ENCODE measurements at places on chromosomes 1 and 21.

GRCh38 chr1:150271291-150271959 is 1.2 kb upstream of the C1orf54 start:
- no peak for DNase-seq

DNA sequence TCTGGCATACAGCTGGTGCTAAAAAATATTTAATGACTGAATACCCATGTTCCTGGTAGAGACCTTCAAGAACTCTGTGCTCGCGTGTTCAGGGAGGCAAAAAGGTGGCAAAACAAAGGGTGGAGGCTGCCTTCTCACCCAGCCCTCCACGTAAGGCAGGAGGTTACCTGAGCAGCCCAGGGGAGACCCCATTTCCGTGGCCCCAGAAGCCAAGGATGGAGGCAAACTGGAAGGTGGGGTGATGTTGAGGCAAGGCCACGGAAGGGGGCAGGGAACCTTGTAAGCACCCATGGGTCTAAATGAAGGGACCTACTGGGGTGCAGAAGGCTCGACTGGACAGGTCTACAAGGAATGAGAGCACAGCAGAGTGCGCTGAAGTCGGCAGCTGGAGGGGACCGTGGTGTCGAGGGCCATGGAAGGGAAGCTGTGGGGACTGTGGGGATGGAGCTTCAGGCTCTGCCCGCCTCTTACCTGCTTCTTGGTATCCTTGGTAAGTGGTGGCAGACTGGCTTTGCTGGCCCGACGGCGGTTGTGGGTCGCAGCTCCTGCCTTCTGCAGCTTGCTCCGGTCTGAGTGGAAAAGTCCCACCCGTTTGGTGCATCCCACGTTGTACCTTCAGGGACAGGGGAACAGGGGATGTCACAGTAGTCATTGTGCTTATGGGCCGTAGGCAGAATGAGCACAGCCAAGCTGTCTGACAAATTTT is 8.9 kb upstream of the A3GALT2 start:
- no peak for DNase-seq

DNA sequence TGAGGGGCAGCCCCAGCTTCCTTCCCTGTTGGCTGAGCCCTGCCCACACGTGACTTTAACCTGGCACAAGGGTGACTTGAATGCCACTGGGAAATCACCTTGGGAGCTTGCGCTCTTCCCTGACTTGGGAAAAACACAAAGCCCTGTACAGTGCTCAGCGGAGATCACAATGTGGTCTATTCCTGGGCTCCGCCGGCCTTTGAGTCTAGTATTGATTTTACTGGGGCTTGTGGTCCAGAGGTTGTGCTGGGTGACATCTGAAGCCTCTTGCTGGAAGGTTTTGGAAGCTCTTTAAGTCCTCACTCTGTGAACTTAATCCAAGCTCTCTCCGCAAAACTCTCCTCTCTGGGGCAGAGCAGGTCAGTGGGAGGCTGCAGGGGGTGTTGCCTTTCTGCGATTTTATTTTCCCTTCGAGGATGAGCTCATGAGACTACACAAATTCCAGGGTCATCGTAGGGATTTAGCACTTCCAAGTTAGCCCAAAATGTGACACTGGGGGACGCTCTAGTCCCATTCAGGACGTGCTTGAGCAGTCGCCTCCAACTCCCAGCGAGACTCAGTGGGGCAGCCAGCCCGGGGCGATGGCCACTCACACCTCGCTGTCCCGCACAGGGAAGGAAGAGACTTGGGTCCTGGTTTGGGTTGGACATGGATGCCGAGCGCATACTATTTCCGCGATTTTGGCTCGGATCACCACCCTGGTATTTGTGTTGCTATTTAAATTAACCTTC is 291.9 kb upstream of the AJAP1 start:
- no peak for DNase-seq

DNA sequence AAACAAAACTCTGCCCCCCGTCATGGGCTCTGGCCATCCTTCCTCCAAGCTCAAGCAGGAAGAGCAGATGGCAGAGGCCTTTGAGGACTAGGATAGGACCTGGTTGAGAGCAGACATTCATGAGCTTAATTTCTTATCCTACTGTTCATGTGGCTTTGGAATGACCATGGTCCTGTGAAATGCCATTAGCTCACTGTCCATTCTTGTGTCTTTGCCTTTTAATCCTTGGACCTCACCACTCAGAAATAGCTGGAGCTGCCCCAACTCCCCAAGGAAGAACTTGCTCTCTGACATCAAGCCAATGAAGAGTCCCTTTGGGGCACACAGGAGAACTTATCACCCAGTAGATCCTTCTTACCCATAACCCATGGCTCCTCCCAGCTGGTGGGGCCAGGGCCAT is 11.6 kb upstream of the FAM20B start:
- DNase-seq: no peak

- DNase-seq: no peak
Measured at GRCh38 chr1:232170909-232171308, 459.0 kb downstream of the SIPA1L2 start.

DNA sequence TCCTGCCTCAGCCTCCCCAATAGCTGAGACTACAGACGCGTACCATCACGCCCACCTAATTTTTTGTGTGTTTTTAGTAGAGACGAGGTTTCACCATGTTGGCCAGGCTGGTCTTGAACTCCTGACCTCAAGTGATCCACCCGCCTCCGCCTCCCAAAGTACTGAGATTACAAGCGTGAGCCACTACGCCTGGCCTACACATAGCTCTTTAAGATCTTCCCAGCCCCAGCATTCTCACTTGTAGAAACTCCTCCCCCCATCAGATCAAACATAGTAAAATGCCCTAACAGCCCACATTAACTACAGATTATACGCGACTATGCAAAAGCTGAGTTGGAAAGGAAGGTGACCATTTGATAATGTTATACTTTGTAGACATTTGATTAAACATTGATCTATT is 634.8 kb downstream of the MATN1 start:
- no peak for DNase-seq

GRCh38 chr1:22717037-22717760 is 6.6 kb downstream of the EPHB2 start:
- DNase-seq: no peak

DNA sequence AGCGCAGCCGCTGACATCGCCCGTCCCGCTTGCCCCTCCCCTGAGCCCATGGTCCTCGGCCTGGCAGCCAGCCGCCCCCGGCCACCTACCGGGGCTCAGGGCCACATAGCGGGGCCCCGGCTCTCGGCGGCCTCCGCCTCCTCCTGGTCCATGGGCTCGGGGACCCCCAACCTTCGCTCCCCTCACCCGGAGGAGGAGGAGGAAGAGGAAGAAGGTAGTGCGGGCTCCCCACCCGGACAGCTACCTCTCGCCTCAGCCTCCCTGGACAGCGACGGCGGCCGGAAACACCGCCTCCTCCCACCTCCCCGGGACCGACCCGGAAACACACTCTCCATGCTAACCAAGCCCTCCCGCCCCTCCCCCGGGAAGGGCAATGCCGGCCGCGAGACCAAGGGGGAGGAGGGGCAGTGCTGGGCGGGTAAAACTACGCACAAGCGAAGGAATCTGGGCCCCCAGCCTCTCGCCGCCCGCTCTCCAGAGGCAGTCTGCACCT is at the start of gene KIAA0319L:
Gene KIAA0319L (minus strand): TSS at position 286 of the 493 bp plus-strand sequence. CDS start 2,912 bp downstream, outside the sequence.
- peak; percentile 66 for DNase-seq

DNA sequence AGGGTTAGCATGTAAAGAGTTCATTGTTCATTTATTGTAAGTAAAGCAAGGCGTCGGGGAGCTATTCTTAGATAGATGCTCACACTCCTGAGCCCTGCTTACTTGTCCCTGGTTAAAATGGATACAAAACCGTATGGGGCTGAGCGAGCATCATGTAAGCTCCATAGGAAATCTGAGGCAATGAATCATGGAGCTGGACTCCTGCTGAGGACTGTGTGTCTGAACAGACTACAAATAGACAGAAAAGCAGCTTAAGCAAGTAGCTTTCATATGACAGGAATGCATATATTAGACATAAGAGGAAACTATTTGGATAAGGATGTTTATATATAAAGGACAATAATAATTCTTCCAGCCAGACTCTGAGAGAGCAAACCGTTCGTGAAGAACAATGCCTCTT is 604.9 kb upstream of the PTBP2 start:
- DNase-seq: no peak

Measured in COLO829 (cell line).